ENCODE measurements at places on chromosomes 2 and 18.

DNA sequence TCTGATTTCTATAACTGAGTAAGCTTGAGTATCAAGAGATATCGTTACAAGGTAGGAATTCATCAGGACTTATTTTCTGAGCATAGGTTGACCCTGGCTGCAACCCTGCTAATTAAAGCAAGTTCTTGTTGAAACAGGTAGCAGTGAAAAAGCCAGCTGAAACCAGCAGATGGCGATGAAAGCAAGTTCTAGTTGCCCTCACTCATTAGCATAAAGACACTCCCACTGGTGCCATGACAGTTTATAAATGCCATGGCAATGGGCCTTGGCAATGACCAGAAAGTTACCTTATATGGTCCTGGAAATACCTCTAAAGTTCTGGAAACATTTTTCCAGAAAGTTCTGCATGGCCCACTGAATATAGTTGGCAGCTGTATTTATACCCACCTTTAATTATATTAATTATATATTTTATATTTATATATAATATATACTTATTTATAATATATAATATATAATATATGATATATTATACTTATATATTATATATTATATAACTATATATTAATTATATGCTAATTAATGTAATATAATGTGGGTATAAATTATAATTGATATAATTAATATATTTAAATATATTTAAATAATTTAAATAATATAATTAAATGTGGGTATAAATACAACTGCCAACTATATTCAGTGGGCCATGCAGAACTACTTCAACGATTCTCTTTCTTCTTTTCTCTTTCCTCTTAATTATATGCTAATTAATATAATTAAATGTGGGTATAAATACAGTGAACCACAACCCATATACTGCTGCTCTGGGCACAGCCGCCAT, 188.0 kb downstream of the CDH7 start:
- DNase-seq, result no peak

DNA sequence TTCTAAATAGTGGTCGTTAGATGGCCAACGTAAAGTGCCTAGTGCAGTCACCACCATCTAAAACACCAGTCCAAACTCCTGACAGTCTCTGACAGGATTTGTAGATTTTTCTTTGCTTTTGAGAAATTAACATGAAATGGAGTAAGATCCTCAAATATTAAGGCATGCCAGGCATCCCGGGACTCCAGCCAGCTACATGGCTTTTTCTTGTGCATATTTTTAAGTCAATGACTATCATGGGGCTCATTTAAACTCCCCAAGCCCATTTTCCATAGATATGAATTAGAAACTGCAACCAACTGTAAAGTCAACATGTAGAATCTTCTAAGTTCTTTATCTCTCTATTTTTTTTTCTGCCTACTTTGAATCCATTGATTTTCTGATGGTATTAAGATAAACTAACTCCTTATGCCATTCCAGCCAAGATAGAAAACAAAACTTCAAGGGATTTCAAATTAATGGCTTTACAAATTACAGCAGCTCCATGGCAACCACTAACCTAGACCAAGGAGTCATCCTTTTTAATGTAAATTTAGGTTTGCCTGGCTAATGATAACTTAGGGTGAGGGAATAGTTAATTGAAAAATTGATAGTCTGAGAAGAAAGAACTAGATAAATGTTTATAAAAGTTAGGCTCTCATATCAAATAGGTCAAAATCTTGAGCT, 764.1 kb upstream of the NXPH2 start:
- DNase-seq, result no peak

DNA sequence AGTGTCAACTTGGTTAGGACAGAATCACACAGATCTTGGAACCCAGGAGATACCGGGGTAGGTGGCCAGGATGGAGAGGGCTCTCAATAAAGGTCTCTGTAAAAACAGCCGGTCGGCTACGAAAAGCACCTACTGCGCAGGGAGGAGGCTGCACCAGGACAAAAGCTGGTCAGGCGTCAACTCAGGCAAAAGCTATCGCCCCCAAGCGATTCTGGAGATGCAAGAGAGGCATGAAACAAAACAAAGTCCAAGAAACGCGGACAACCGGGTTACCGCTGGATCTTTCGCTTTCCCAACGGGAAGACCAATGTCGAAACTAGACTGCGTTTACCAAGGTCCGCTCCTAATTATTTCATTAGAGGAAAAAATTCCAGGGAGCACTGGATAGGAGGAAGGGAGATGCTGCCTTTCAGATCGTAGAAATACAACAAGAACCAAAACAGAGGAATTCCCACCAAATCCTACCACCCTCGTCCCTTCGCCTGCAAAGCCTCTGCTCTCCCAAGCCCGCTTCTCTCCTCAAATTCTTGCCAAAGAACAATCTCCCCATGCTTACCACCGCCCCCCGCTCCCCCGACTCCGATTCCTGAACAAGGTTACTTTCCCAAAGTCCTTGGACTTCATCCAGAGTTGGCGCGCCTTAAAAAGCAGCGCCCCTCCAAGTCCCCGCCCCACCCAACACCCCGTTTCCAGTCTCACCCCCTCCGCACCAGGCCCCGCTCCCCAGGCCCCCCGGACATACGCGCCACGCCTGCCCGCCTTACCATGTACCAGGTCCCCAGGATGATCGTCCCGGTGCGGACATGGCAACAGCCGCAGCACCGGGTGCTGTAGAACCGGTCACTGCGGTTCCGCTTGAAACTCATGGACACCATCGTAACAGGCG, 539 bp downstream of the LAPTM4A start:
- no peak for DNase-seq

DNA sequence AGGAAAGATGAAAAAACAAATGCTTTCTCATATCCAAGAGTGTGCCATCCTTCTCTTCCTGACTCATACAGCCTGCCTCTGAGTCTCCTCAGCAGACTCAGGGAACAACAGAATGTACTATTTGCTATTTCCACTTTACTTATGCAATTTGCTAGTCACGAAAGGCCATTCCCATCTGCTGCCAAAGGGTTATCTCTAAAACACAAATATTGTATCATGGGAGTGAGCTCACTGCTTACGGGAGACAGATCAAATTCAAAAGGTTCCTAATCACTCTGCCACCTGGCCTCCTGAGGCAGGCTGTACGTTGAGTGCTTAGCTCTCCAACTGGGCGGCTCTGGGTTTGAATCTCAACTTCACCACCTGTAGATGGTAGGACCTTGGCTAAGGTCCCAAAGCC, 92.0 kb downstream of the GAREM1 start:
- no peak for DNase-seq

- no peak for DNase-seq
Measured at GRCh38 chr2:156311976-156312375, 20.5 kb downstream of the NR4A2 start.

DNA sequence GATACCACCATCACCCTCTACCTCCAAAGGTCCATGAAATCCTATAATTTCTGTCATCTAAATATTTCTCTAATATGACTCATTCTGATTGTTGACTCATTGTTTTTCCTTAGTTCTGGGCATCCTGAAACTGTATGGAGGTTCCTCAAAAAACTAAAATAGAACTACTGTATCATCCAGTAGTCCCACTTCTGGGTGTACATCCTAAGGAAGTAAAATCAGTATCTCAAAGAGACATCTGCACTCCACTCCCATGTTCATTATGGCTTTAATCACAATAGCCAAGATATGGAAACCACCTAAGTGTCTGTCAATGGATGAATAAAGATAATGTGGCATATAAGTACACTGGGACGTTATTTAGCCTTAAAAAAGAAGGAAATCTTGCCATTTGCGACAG, 125.8 kb upstream of the MYO3B start:
- no peak for DNase-seq

- DNase-seq, result no peak
Measured at GRCh38 chr2:68411397-68412126, 46.5 kb downstream of the PLEK start.

DNA sequence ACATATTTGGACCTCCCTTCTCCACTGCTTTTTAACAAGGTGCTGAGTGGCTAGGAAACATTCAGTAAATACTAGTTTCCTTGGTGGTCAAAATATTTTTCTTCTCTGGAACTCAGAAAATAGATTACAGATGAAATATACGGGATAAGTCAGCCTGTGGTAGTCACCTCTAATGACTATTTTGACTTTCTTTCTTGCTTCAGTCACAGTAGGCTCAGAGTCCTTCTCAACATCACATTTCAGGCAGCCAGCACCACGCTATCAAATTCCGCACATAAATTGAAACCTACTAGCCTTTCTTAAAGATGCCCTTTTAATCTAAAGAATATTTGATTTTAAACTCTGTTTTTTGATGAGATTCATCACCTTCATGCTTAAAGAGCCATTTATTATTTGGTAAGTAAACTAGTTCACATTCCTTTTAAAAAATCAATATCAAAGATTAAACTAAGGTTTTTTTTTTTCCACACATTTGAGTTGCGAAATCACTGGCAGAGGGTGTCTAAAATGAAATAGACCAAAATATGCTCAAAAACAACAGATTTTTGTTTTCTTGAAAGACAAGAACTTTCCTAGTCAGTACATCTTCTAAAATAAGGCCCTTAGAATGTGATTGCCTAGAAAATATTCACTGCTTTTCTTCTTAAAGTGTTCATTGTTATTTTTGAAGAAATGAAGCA, 181.5 kb downstream of the NRXN1 start:
- no peak for DNase-seq

GRCh38 chr2:239467281-239467955, 66.6 kb upstream of the HDAC4 start:
- DNase-seq, result no peak

- DNase-seq, result no peak
Measured at GRCh38 chr18:72742002-72742401, 125.8 kb downstream of the NETO1 start.

DNA sequence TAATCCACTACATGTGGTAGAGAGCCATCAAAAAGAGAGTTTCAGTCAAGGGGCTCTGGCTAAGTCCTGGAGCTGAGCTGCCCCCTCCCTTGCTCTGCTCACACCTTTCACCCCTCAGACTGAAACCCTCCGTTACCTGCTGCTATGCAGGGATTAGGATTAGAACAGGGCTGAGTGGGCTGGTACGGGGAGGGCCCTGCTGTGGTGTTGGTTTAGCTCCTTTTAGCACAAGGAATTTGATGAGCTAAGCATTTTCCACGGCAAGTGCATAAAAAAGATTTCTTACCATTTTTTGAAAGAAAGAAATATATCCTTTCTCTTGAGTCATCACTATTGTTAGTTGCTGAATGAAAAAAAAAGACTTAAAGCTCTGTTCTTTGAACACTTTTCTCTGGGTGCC, 46.3 kb downstream of the TCF7L1 start:
- no peak for DNase-seq

DNA sequence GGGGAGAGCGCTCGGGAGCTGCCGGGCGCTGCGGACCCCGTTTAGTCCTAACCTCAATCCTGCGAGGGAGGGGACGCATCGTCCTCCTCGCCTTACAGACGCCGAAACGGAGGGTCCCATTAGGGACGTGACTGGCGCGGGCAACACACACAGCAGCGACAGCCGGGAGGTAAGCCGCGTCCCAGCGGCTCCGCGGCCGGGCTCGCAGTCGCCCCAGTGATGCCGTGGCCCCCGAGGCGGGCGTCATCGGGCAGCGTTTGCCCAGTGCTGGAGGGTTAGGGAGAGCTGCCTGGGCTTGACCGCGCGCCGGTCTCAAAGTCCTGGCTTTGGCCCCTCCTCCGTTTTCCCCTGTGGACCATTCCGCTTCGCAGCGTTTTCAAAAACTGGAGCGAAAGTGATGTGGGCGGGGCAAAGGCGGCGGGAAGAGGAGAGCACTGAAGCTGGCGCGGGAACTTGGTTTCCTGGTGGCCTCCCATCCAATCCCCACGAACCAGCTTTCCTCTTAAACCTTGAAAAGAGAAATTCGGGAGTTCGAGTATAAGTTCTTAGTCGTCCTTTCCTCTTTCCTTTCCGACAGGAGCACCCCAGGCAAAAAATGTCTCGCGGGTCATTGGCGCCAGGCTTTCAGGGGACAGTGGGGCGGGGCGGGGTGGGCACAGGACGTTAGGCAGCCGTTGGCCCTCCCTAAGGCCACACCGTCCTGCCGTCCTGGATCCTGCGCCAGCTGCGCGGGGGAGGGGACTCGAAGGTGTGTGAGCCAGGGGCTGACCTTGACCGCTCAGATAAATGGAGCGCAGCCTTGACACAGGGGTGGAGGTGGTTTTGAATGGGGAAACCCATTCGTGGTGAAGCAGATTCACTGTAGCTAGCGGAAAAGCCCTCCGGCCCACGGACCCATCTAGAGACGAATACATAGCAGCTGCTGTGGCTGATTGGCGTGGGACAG, 821 bp downstream of the TYMS start:
- DNase-seq, result no peak

DNA sequence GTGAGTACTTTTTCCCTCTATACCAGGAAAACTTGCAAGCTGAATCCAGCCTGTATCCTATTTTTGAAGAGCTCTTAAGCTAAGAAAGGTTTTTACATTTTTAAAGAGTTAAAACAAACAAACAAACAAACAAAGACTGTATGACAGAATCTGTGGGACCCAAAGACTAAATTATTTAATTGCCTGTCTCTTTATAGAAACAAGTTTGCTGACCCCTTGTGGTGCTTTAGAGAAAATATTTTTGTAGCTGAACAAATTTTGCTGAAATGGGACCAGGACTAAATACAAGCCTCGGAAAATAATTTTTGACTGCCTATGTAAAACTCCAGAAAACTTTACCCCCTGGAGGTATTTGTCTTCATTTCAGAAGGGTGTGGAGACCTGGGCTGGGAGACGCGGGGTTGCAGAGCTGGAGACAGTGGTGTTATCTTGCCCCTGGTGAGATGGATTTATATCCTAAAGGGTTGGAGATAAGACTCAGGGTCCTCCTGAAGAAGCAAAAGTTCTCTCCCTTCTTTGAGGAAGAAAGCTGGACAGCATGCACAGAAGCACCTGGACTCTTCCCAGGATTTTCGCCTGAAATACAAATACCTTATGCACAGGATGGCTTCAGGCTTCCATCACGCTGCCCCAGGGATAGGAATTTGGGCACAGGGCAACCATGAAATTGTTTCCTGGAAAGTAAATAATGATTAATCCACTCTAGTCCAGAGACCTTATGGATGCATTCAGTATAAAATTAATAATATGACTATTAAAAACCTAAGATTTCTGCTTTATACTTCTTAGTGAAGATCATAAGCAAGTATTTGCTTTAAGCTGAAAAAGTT, 54.3 kb downstream of the TMX3 start:
- no peak for DNase-seq

DNA sequence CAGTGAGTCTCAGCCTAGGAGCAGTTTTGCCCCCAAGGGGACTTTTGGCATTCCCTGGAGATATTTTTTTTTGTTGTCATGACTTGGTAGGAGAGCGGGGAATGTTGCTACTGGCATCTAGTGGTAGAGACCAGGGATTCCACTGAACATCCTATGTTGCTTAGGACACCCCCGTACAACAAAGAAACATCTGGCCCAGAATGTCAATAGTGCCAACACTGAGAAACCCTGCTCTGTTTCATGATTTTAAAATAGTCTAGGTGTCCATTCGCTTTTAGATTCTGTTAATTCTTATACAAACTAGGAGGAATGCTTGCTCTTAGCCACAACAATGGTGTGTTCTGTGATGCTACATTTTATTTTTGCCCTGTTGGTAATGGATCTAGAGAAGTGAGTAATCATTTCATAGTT, 225.8 kb upstream of the SIX3 start:
- no peak for DNase-seq

GRCh38 chr2:228094377-228094921, 87.0 kb downstream of the SPHKAP start:
- DNase-seq, result no peak
